ENCODE measurements at places on chromosomes 2 and 18.

DNA sequence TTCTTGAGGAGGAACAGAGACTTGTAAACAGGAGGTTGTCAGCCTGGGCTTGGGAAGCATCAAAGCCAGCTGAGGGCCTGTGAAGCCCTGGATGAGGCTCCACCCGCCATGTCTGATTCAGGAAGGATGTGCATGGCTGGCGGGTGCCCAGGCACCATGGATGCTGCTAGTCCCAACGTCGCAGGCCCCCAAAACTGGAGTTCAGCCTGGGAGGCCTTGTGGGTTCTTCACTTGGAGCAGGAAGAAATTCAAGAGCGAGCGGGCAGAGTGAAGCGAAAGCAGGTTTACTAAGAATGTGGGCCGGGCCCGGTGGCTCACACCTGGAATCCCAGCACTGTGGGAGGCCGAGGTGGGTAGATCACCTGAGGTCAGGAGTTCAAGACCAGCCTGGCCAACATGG, 12.1 kb upstream of the PXDN start:
- no peak for DNase-seq

DNA sequence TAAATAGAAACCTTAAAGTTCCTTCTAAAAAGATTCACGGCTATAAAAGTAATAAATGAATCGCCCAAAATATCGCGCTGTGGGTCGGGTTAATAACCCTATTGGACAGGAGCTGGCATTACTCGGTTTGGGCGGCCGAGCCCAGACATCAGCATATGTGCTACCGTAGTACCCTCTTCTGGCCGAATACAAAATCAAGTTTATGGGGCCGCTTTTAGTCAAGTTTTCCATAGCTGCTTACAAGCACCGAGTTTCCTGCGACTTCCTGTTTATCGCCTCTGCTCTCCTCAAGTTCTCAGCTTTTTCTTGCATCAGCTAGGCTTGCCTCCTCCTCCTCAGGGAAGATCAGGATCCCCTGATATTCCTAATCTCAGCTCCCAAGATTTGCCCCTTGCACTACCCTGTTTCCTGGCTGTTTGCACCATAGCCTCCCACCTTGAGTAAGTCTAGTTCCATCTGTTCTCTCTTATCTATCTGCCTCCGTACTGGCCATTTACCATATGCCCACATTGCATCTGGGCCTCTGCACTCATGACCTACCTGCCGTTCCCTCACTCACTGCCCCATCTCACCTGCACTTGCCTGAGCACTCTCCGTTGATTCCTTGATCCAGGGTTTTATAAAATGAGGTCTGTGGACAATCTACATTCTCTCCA, 56.1 kb downstream of the SLC35F5 start:
- DNase-seq = no peak

DNA sequence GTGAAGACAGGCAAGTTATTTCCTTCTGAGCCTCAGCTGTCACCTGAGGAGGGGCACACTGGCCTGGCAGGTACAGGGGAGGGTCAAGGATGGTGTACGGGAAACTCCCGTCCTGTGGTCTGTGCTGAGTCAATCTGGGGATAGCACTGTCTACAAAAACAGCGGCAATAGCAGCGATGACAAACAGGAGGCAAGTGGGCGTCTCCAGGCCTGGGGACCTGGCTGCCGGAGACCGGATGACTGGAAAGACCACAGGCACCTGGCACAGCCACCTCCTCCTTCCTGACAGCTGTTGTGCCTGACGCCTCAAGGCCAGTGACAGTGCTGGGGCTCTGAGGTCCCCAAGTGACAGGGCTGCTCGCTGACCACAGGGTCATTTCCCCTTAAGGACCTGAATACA, 202.1 kb upstream of the HS6ST1 start:
- DNase-seq = no peak

GRCh38 chr2:232890896-232891601, 21.0 kb downstream of the SNORC start:
- DNase-seq = peak; percentile 62

- DNase-seq = no peak
Measured at GRCh38 chr2:127702395-127703009, 1.2 kb downstream of the SFT2D3 start.

GRCh38 chr2:173472112-173472511, 117.4 kb downstream of the CDCA7 start:
- no peak for DNase-seq

DNA sequence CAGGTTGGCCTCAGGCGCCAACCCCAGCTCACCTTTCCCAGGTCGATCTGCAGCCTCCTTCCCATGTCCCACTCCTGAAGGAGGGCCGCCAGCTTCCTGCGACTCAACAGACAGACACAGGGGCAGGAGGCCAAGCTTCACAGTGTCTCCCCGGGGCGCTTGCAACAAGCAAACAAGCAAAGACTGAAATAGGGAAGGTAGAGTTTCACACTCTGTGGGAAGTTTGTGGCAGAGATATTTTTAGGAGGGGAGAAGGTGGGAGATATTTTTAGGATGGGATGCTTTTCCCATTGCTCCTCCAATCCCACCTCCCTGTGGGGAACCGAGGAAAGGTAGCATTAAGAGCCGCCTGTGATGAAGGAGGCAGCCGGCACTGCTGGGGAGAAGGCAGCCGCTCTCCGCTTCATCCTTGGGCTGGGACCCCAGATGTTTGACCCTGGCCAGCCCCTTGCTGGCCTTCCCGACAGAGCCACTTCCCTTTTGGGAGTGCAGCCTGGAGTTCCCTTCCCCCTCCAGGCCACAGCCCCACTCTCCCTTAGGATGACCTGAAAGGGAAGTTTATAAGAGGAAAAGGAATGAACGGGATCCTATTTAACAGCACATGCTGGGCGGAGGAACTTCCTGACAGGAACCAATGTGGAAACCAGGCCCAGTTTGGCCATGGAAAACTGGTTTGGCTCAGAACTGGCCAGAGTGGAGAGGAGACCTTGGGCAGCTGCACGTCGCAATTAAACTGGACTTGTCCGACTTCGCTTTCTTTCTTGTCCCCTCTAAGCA, 142.2 kb upstream of the SMAD2 start:
- DNase-seq = no peak

DNA sequence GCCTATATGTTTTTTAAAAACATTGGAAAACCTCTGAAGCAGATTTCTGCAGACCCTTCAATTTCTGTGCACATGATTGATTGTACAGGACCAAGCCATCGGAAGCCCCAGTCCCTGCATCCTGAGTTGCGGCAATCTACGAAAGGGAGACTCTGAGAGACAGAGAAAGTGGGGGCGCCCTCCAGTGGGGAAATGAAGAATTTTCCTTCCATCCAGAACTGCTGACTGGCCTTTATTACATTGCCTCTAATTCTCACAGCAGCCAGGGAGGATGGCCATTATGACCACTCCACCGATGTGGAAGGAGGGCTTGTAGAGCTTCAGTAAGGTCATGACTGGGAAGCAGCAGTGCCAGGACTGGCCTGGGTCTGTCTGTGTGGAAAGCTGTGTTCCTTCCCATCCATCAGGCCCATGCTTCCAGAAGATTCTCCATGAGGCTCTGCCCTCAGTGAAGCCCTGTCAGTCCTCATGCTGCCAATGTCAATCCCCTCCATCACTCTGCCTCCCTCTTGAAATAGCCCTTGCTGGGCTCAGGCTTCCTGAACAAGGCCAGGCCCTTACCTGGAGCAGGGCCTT, 20.0 kb upstream of the RESP18 start:
- DNase-seq = peak; percentile 61

DNA sequence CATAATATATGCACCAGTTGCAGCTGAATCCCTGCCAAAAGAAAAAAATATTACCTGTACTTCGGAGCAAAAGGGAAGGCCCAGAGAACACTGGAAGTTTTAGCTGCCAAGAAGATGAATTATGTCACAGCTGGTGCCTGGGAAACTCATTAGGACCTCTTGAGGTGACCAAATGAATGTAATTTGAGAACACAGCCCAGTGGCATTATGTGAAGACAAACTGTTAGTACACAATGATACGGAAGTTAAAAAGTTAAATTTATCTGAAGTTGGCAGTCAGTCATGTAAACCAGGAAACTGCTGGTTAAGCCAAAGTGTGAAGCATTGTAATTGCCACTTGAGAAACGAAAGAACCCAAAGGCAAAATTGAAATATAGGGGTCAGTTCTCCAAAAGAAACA, 80.7 kb downstream of the EML4 start:
- DNase-seq = no peak

- DNase-seq = no peak
Measured at GRCh38 chr18:5457462-5457957, 86.3 kb downstream of the EPB41L3 start.

GRCh38 chr2:225889452-225889851, 489.9 kb downstream of the NYAP2 start:
- peak; percentile 66 for DNase-seq

- DNase-seq = no peak
Measured at GRCh38 chr18:48736321-48737260, 197.8 kb downstream of the CTIF start.

DNA sequence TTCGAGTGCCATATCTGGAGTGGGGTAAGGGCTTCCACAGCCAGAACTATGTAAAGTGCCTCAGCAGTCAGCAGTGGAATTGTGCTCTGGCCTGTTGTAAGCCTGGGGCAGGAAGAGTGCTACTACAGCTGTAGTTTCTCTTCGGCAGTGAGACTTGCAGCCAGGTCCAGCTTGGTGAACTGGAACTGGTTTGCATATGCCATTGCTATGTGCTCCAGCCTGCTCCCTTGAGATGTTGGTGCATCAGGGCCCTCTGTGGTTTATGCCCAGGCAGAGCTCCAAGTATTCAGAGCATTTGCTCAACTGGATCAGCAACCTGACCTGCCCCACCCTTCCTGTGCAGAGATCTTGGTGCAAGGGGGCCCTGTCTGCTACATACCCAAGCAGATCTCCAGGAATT, 47.8 kb downstream of the ZNF804A start:
- DNase-seq = peak; percentile 4

DNA sequence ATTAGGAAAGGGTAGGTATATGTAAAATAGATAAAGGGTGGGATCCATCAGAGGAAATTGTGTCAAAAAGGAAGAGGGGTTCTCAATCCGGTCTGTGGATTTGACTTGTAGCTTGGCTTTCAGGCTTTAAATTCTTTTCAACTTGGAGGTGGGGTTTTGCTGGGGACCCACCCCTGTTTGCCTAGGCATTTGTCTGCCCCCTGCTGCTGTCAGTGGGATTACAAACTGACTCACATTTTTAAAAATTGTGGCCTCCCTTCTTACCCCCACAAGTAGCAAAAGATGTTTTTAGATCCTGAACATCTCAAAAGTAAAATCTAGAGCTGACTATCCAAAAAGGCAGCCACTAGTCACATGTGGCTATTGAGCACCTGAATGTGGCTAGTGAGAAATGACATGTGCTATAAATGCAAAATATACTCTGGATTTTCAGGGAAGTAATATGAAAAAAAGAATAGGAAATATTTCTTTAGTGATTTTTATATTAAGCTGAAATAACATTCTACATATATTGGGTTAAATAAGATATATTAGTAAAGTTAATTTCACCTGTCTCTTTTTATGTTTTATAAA, 178.9 kb downstream of the GFPT1 start:
- DNase-seq = no peak

- DNase-seq = no peak
Measured at GRCh38 chr2:2873450-2873811, 504.2 kb downstream of the EIPR1 start.

GRCh38 chr2:41955316-41956043, 92.3 kb upstream of the PKDCC start:
- no peak for DNase-seq

DNA sequence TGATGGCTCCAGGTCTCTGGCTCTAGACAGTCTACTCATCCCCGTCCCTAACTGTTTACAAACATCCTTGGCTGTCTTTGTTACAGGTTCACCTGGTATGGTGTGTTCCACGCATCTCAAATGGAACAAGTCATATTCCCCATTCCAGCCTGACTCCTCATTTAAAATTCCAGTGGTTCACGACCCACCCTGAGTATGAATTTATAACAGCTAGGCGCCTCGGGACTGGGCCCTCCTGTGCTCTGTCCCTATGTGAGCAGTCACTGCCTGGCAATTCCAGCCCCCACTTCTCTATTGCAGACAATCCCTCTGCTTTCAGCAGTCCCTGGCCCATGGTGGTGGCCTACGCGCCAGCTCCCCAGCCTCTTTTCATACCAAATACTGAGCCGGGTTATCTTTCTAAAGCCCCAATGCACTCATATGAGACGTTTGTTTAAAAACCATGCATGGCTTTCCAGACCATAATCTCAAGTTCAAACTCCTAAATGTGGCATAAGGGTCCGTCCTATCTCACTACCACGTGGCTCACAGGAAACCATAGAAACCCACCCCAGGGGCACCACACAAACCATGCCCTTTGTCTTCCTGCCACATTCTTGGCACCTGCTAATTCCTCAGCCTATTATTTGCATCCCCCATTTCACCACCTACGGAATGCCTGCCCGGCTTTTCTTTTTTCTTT, 1.6 kb downstream of the SERPINB8 start:
- no peak for DNase-seq

DNA sequence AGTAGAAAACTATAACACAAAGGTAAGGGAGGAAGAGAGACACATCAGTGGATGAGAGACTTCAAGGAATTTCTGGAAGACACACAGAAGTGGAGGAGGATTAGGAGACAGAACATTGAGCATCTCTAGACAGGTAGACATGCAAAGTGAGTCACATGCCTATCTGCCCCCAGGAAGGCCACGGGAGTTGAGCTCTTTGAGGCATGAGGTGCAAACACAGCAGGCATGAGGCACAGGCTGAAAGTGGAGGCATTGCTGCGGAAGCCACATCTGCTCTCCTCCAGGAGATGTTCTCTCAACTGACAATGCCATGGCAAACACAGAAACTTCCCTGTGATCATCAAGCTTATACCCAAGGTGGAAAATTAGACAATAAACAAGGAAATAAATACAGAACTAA, 481.6 kb upstream of the MYT1L start:
- DNase-seq = no peak

GRCh38 chr2:213150315-213151097, 906 bp downstream of the IKZF2 start:
- peak; percentile 43 for DNase-seq

DNA sequence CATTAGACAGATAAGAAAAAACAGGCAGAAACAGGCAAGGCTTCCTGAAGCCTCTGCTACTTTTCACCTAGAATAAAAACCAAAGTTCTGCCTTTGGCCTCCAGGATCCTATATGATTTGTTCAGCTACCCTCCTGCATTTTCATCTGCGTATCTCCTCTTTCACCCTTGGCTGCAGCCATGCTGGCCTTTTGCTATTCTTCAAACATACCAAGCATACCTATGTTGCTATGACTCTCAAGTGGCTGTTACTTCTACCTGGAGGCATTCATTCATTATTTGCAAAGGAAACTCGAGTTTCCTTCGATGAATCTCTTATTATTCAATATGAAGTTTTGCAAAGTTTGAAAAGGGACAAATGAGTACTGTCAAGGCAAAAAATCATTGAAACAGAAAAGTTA, 106.4 kb upstream of the HNMT start:
- DNase-seq = no peak

DNA sequence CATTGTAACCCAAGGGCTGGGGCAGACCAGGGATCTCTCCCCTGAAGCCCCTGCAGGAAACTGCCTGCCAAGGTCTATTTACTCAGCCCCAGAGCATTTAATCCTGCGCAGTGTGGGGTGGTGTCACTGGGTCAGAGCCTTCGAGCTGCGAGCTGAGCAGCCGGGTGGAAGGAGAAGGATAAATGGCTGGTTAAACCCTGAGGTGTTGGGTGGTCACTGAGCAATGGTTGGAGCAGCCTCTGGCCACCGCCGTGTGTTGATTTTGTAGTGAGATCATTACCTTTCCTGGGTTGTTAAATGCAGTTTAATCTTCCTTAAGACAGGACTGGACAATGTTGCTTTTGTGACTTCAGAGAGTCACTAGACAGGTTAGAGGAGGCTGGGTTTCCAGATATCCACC, 98.1 kb downstream of the SETBP1 start:
- no peak for DNase-seq
